Stimulated activated CD4-positive, alpha-beta T cell treated with anti-CD3 and anti-CD28 coated beads, Interleukin-4, amount 100 ng/mL, for 1 hour (primary cell): ENCODE measurements at places on chromosomes 1 and 21.

- no peak for DNase-seq
These were observed 13.1 kb upstream of the EDN2 start for GRCh38 chr1:41497461-41498030.

- DNase-seq, result no peak
These were observed 132.2 kb upstream of the FOXD3 start for GRCh38 chr1:63190171-63190570.

DNA sequence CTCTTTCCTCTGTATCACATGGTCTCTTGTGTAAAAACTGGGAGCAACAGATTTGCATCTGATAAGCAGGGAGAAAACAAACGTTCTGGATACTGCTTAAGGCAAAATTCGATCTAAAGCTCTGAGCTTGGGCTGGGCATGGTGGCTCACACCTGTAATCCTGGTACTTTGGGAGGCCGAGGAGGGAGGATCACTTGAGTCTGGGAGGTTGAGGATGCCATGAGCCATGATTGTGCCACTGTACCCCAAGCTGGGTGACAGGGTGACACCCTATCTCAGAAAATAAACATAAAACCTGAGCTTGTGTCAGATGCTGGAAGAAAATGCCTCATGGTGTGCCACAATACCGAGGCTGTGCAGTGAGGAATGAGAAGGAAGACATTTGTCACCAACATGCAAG lies 73.9 kb downstream of the SCCPDH start:
- no peak for DNase-seq

- DNase-seq, result no peak
These were observed 36.0 kb upstream of the DHCR24 start for GRCh38 chr1:54922921-54923421.

GRCh38 chr1:35650416-35650815 lies 9.1 kb upstream of the PSMB2 start:
- DNase-seq, result no peak

DNA sequence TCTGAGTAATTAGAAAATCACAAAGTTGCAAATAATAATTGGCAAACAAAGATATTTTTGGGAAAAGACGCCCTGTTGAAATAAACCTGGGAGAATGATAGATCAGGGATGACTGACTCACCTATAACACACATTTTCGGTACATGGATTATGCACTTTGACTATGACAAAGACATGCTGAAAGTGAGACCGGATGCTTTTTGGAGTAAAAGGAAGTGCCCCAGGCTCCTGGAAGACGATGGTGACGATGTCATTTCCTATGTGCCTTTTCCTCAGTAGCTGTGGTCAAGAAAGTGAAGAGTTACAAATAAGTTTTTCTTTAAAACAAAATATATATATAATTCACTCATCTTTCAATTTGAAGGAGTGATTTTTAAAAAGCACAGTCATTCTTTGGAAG lies 158.7 kb downstream of the SIPA1L2 start:
- DNase-seq, result no peak

- DNase-seq, result peak; percentile 82
These were observed 14.2 kb downstream of the CAPN2 start for GRCh38 chr1:223726380-223727001.

DNA sequence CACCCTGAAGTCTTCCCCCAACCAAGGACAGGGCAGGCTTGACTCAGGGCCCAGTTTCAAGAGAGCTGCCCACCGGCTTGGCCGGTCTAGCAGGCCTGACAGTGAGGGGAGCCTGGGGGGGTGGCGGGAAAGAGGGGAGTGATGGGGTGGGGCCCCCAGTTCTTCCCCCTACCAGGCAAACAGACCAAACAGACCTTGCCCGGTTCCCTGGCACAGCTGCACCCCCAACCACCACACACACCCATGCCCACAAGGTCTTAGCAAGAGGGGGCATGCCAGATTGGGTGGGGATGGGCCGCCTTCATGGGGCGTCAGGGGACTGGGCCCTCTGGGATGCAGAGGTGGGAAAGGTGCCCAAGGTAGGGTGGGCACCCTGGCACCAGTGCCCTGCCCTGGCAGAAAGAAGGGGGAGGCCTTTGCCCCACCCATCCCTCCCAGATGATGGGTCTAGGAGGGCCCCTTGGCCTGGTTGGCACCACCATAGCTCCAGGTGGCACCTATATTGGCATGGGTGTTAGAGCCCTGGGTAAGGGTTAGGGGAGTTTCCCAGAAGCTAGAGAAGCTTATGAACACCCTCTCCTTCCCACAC lies 8.9 kb downstream of the ZBTB7B start:
- no peak for DNase-seq

DNA sequence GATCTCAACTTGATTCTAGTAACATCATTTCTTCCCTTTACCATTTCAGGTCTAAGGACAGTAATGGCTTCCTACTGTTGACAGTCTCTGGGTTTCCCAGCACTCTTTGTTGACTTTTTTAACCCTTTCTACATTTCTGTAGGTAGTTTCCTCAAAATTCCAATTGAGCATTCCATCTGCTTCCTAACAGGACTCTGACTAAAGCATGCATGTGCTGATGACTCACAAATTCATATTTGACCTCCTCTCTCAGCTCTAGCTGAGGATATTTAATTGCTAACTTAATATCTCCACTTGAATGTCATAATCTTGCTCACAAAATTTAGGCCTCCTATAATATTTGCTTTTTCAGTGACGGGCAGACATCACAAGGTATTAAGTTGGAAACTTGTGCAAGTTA lies 93.3 kb upstream of the ZNHIT6 start:
- no peak for DNase-seq

GRCh38 chr21:45088729-45089128 lies 14.3 kb downstream of the ADARB1 start:
- no peak for DNase-seq

- no peak for DNase-seq
These were observed 860.0 kb downstream of the LTN1 start for GRCh38 chr21:28132713-28133112.

- no peak for DNase-seq
These were observed 46.4 kb upstream of the RIPK4 start for GRCh38 chr21:41813226-41813625.

DNA sequence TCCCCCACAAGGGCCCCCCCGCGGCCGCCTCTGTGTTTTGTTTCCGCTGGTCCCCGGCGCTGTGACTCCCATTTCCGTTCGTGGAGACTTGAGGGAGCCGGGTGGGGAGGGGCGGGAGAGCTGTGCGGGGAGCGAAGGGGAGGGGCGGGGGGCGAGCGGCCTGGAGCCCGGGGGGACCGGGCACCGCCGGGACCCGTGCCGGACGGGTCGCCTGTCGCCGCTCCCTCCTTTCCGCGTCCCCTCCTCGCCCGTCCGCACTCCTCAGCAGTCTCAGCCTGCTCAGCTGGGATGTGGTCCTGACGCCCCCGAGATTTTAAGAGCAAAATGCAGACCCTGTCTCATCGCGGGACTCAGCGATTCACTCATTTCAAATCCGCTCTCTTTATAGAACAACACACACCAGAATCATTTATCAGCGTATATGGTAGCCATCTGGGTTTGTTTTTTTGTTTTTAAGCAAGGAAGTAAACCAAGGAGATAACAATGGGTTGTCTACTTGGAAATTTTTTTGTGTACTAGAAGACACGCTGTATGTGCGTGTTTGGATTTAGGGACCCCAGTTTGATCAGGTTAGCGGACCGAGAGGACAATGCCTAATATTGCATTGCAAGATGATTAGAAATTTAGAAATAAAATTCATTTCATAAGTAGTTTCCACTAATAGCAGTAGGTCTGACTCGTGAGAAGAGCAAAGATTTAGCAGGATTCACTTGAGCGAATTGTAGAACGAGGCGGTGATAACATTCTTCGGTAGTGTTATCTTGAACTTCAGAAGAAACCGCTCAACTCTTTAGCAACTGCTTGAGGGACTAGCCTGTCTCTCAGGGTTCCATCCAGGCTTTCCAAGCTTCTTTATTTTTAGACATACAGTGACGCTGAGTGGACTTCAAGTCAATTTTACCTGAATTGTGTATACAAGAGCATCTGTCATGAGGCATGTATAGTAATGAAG lies 1.1 kb downstream of the GABPA start:
- DNase-seq, result peak; percentile 79

DNA sequence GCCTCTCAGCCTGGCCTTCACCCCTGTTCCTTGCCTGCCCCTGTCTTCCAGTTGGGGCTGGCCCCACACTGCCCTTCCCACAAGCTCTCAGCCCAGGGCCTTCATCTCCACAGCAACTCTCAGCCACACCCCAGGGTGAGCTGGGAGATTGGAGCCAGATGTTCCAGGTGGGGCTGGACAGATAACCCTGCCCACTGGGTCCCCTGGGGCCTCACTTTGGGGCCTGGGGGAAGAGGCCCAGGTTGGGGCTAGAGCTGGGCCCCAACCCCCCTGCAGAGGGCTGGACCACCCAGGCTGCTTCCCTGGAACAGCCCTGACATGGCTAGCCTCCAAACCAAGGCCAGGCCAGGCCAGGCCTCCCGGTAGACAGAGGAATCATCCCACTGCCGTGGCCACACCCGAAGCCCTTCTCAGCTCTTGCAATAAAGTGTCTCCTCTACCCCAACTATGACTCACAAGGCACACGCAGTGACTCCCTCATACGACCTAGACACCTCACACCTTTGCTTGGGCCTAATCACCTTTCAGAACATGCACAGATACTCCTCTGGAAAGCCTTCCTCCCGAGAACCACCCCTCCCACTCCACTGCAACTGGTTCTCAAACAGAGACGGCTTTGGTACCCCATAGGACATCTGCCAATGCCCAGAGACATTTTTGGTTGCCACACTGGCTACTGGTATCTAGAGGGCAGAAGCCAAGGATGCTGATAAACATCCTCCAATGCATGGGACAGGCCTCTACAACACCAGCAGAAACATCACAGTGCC lies 22.2 kb downstream of the SLC2A1 start:
- DNase-seq, result peak; percentile 30

GRCh38 chr21:31952828-31953227 lies 80.0 kb downstream of the HUNK start:
- no peak for DNase-seq

- DNase-seq, result no peak
These were observed 27.3 kb downstream of the KRTAP10-1 start for GRCh38 chr21:44512496-44513388.

DNA sequence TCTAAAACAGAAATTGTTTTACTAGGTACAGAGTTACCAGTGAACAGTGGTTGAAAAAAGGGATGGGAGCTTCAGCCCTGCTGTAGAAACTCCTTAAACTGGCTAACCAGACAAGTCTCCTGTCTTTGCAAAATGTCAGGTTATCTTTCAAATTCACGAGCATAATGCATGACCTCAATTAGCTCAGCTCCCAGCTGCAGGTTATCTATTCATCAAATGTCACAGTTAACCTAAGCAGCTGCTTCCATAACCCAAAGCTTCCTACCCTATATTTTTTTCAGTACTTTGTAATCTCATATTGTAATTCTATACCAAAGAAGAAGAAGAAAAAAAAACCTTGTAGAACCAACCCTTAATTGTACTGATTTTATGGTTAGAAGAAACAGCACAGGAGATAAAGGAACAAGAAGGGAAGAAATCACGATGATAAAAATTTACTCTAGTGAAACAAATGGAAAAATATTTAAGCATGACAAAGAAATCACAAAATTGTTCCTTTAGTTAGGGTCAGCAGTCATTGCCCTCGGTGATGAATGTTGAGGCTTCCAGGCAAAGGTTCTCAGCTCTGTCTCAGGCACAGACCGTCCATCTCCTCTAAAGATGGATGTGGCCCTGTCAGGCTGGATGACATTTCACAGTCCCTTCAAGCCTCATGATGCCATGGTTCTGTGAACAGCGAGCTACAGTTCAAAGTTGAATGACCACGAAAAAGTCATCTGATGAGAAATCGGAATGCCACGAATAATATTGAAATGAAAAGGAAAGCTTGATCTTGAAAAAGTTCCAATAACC lies 95.9 kb downstream of the PLD5 start:
- DNase-seq, result no peak

DNA sequence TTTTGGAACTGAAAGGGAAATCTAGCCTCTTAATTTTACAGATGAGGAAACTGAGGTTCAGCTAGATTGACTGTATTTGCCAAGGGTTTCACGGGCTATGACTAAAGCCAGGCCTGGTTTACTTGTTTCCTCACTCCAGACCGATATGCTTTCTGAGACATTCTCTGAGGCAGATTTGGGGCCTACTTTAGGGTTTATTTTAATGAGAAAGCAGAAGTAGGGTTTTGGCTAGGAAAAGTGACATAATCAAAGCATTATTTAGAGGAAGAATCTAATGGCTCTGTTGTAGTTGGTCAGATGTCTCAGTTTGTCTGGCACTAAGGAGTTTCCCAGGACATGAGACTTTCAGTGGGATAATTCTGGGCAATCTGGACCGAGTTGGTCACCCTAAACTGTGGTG lies 1.5 kb upstream of the RPTN start:
- no peak for DNase-seq

DNA sequence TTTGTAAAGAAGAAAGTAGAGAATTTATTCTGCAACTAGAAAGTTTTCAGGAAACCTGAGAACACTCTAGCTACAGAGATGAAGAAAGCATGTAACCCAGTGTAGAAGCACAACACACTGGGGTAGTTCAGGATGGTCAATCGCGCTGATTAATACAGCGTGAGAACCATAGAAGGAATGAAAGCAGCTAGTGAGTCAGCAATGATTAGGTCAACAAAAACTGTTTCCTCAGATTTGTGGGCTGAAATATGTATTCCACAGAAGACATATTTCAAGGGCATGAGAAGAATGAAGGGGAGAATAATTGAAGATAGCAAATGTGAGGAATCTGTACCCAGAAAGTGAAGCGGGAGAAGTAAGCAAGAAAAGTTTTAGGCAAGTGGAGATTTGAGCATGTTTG lies 97.8 kb upstream of the ADGRL2 start:
- DNase-seq, result no peak

DNA sequence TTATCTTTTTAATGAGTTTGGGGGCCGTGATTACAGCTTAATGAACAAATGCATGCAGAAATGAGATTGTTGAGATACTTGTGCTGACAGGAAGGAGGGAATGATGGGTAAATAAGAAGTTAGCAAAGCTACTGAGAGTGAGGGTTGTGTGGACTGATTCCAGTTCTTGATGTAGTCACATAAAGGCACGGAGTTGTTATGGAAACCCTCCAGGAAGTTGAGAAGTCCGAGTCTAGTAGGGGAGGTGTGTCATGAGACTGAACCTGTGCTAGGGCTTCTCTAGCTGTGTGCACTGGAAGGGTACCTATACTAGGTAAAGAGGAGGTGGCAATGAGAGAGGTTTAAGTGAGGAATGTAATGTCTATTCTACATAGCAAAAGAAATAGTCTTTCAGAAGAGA lies 475.7 kb downstream of the USP25 start:
- no peak for DNase-seq

- no peak for DNase-seq
These were observed 5.7 kb downstream of the KNCN start for GRCh38 chr1:46545784-46546183.

- DNase-seq, result no peak
These were observed 128.6 kb downstream of the PCNX2 start for GRCh38 chr1:233166896-233167295.

DNA sequence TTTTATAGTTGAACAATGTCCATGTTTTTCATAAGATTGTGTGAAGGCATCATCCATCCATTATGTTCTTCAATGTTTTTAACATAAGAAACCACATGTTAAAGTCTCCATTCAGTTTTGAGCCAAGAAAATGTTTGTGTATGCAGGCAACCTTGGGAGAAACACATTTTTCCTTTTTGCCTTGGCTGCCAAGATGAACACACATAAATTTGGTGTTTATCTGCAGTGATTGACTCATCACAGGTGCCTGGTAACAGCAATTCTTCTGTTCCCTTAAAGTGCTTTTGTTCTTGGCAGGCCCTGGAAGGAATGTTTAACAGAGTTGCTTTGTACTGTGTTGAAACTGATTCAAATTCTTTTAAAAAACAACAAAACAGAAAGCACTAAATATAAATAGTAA lies 709.9 kb upstream of the ADGRL4 start:
- no peak for DNase-seq
